ENCODE measurements at places on chromosomes 11 and 22.

GRCh38 chr11:7898666-7899283, 32.3 kb downstream of the OR10A6 start:
- DNase-seq, result no peak

GRCh38 chr11:7186676-7187075, 65.0 kb upstream of the SYT9 start:
- DNase-seq, result no peak

- DNase-seq, result no peak
Measured at GRCh38 chr22:33302549-33302948, 244.4 kb upstream of the SYN3 start.

DNA sequence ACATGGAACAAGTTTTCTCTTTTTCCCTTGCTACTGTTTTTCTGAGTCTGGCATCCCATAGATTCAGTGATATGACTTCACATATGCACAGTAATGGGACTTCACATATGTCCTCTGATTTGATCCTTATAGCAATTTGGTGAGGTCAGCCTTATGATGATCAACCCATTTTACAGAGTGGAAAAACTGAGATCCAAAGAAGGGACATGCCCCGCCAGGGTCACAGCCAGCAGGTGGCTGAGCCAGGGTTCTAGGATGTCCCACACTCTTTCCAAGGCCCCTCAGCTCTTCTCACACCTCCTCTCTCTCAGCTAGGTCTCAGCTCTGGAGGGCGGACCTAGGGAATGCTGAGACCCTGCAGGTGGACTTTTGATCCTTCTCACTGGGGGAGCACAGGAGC, 44.3 kb upstream of the CD82 start:
- DNase-seq, result no peak

GRCh38 chr11:79375818-79376550, 64.8 kb downstream of the TENM4 start:
- no peak for DNase-seq

GRCh38 chr11:12224537-12224893, 114.1 kb downstream of the MICAL2 start:
- no peak for DNase-seq

GRCh38 chr22:36818010-36818642, 1.3 kb upstream of the PVALB start:
- no peak for DNase-seq

DNA sequence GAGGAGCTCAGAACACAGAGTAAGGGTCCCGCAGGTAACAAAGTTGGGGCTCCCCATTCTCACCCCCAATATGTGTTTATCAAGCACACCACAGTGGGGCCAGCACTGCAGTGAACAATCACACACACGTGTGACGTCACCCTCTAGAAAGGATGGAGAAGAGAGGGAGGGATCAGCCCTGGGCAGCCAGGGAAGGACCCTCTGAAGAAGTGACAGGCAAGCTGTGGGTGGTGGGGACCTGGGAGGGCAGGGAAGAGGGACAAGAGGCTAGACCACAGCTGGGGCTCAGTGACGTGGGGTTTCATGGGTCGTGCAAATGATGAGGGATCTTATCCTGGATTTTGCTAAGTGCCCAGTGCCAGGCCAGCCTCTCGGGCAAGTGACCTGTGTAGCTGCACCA, 28.7 kb upstream of the MYEOV start:
- no peak for DNase-seq

DNA sequence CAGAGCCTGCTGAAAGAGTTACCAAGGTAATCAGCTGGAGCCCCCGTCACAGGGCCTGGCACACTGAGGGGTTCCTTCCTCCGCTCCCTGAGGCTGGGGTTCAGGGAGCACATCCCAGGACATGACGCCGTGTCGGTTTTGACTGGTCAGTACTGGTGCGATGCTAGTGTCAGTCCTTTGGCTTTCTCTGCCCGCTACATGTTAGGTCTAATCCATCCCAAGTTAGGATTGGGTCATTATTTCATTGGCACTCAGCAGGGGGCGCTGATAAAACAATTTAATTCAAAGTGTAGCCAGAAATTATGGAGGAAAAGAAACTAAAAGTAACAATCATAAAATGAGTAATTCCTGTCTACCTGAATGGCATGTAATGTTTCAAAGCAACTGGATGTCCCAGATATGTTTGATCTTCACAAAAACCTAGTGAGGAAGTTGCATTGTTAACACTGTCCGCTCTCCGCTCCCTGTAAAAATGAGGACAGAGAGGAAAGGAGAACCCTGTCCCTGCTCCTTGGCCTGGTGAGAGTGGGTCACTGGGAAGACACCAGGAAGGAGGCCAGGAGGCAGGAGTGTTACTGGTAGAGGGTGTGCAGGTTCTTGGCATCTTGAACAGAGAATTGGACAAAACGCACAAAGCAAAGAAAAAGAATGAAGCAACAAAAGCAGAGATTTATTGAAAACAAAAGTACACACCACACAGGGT, 27.1 kb downstream of the TSKU start:
- no peak for DNase-seq

GRCh38 chr22:37557321-37558001, 2.8 kb upstream of the CDC42EP1 start:
- DNase-seq, result no peak

GRCh38 chr22:33687464-33687863, 232.8 kb downstream of the LARGE1 start:
- no peak for DNase-seq

- no peak for DNase-seq
Measured at GRCh38 chr22:32245042-32245441, 10.1 kb downstream of the SLC5A4 start.

DNA sequence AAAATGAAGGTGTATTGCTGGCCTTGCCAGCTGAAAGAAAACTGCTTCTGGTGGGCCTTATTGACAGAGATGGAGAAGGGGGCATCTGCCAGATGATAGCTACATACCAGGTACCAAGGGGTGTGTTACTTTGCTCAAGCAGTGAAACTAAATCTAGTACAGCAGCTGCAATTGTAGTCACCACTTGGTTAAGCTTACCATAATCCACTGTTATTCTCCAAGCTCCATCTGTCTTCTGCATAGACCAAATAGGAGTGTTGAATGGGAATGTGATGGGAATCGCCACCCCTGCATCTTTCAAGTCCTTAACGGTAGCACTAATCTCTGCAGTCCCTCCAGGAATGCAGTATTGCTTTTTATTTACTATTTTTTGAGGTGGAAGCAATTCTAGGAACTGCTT, 45.8 kb upstream of the LIN7C start:
- DNase-seq, result no peak

GRCh38 chr11:126331286-126331685, 24.2 kb upstream of the ST3GAL4 start:
- no peak for DNase-seq

- no peak for DNase-seq
Measured at GRCh38 chr22:27336151-27337090, 465.1 kb downstream of the MN1 start.

DNA sequence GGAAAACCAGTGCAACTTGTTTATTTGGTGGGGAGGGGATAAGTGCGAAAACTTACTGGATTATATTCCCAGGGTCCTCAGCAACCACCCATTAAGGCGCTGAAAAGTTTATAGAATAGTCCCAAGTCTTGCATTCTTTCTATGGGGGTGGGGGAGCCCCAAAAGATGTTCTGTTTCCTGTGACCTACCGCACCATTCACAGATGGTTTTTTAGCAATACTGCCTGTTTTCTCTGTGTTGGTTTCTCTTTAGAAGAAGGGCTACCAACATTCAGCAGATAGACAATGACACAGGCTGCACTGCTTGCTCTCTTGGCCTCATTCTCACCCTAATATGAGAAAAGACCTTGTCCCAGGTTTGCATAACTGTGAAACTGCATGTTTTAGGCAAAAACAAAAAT, 86.5 kb downstream of the FAM76B start:
- no peak for DNase-seq

DNA sequence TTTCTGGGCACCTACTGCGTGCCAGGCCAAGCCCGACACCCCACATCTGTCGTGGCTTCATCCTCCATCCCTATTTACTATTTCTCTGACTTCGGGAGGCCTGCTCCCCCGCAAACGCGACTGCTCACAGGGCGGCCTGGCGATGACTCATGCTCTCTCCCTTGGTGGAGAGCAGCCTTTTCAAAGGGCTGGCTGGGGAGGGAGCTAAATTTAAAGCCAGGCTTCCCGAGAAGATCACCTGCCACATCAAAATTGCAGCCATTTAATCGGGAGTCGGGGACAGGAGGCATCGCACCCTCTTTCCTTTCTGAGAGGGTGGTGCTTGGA, 24.9 kb upstream of the SHISAL1 start:
- DNase-seq, result peak; percentile 18

DNA sequence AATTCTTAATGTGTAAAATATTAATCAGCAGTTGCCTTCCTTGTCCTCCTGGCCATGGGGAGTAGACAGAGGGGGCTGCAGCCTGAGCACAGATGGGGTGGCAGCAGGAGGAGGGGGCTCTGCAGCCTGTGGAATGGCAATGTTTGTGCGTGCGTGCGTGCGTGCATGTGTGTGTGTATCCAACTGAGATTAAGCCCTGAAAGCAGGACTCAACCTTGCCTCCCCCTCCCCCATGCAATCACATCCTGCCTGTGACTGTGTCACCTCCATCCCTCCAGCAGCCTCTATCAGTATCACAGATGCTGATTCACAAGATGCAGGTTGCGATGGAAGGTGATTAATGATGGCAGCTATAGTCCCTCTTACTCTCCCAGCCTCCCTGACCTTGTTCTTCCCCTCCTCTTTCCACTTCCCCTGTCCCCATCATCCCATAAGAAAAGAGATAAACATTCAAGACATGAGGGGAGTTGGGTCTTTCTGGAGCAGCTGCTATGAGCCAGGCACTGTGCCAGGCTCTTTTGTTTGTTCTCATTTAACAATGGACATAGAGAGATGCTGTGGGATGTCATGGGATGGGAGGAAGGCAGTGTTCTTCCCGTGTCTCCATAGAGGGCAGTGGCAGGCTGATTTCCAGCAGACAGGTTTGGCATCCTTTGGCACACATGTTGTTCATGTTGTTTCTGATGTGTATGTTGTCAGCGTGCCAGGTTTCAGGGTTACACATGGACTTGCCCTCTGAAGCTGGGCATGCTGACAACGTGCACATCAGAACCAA, 43.8 kb upstream of the NECTIN1 start:
- peak; percentile 17 for DNase-seq
